ENCODE measurements at places on chromosomes 13 and 19.

DNA sequence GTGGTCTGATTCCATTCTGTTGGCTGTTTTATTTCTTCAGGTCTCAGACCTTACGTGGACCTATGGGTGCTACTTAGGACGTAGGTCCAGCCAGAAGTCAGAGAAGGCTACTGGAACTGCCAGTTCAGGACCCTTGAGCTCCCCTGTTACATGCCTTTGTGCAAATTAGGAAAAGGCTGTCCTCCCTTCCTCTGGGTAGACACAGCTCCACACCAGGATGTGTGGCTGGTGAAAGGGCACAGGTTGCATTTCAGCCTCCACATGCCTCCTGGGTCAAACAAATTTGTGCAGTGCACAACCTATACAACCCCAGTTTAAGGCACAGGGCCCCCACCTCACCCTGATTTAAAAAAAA, 43.9 kb upstream of the MAP3K10 start:
- no peak for DNase-seq

GRCh38 chr13:33146843-33147611, 130.8 kb downstream of the KL start:
- no peak for DNase-seq

GRCh38 chr19:4042731-4043082, 24.0 kb downstream of the ZBTB7A start:
- no peak for DNase-seq

DNA sequence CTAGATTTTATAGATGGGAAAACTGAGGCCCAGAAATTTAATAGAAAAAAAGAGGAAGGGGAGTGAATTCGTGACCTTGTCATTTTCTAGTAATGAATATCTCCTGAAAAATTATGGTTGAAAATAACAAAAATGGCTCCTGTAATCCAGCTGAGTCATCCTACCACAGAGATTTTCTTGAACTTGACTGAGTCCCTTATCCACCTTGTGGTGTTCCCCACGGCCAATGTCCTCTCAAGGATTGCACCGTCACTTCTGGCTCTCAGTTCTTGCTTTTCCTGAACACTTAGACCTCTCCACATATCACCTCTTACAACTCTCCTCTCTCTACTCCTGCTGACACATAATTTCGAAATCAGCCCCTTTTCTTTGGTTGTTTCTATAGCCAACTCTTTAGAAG, 1.2 kb upstream of the KATNAL1 start:
- DNase-seq, result peak; percentile 34

DNA sequence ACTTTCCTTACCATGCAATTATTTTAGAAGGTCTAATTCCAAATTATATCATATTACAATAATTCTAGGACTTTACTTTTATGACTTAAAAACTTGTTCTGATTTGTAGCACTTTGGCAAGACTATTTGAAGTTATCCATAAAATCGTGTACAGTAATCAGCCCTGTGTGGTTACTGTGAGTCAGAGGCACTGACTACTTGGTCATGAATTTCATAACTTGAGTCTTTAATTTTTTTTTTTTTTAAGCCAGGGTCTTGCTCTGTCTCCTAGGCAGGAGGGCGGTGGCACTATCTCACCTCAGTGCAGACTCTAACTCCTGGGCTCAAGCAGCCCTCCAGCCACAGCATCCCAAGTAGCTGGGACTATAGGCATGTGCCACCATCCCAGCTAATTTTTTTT, 1319.2 kb upstream of the SLC10A2 start:
- no peak for DNase-seq
